ENCODE measurements at places on chromosomes 6 and 20.

DNA sequence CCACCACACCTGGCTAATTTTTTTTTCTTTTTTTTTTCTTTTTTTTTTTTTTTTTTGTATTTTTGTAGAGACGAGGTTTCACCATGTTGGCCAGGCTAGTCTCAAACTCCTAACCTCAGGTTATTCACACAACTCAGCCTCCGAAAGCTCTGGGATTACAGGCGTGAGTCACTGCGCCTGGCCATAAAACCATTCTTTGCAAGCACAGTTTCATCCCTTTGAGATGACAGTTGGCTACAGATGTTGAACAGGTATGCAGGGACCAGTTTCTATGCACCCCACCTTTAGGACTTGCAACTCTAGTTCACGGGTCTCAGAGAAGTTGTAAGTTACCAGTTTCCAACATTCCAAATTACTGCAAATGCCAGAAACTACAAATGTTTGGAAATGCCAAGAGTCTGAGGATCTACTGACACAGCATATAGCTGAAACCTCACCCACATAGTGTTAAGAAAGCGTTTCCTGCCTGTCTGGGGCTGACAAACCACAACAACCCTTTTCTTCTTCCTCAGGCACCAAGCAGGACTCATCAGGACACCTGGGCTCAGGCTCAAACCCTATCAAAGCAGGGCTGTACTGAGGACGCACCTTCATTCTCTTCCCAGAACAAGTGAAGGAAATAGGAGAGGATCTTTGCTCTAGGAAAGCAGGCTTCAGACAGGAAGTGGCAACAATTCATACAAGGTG is 22.9 kb downstream of the ARHGAP18 start:
- DNase-seq: peak; percentile 50

DNA sequence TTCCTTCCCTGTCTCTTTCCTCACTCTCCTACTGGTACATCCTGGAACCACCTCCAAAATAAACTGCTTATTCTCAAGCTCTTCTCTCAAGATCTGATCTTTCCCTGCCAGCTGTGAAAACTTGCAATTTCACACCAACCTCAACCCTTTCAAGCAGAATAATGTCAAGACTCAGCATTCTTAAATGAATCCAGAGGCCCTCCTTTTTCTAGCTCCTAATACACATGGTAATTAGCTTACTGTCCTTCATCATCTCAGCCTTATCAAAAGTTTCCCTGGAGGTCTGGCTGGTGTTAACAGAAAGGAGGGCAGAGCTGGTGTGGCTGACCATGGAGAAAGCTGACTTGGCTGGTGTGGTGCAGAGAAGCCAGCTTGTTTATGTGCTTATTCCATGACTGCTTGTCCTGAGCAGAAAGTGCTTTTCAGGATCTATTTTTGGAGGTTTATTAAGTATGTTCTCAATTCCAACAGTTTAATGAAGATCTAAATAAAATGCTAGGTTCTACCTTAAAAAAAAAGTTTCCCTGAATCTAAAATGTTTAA is 50.5 kb downstream of the CFAP61 start:
- no peak for DNase-seq

DNA sequence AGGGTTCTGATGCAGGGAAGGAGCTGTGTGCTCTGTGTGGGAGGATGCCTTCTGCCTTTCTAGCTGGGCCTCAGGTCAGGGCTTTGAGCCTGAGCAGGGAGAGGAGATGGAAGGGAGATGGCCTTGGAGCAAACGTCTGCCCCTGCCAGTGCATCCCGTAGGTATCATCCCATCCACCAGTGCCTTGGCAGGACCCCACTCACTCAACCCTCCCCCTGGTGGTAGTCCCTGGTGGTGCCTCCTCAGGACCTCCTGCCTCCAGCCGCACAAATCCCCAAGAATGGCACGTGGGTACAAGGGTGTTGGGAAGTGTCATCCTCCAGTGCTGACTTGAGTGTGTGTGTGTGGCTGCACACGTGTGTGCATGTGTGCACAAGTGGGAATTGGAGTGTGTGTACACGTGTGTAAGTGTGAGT is 23.1 kb upstream of the MICB start:
- no peak for DNase-seq

- no peak for DNase-seq
These were observed 25.9 kb downstream of the METTL24 start for GRCh38 chr6:110332281-110332680.

- DNase-seq: no peak
These were observed 136.9 kb downstream of the NKAIN2 start for GRCh38 chr6:123940551-123940950.

DNA sequence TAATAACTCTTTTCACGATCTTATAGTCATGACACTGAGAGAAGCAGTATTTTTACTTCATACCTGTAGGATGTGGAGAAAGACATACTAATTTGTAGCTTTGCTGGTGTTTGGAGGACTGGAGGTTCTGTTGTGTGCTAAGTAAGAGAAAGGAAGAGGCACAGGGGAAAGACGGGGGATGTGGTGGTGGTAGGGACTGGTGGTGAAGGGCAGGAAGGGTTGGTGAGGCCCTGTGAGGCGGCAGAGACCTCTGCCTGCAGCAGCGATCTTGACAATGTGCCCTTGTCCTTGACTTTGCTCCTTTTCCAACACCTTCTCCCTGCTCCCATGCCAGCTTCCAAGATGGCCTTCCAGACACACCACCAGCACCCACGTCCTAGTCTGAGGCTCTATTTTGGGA is 32.6 kb upstream of the MPC1 start:
- DNase-seq: no peak

GRCh38 chr20:19907326-19908056 is 109.7 kb upstream of the NAA20 start:
- DNase-seq: no peak

DNA sequence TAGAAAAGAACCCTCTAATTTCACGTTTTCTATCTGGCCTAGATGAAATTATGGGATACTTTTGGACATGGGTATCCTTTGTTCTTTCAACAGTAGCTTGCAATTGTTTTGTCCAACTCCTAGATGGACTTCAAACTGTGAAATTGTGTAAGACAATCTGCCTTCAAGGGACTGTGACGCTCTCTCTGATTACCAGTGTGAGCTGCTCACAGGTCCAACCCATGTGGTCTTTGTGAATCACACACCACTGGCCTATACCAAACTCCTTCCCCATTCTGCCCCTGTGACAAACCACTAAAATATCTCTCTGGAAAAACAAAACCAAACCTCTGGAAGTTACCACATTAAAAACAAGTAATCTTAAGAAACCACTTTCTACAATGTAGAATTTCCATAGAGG is 59.5 kb downstream of the NINL start:
- DNase-seq: peak; percentile 95

GRCh38 chr6:6533176-6533575 is 55.3 kb upstream of the LY86 start:
- no peak for DNase-seq

DNA sequence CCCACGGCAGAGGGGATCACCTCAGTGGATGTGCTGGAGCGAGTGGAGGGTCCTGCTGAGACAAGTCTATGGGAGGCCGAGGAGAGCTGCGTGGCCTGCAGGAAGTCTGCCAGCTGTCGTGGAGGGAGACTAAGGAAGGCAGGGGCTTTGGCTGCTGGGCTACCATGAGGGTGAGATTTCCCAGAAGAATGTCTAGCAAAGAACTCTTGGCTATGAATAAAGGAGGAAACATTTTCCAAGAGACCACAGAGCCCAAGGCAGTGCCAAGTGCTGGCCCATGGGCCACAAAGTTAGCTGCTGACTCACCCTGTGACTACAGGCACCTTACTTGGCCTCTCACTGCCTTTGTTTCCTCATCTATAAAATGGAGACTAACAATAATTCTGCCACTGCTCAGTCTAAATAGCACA is 73.4 kb downstream of the PRDM1 start:
- peak; percentile 96 for DNase-seq

- peak; percentile 30 for DNase-seq
These were observed 39.9 kb downstream of the SLC52A3 start for GRCh38 chr20:728256-728944.

- DNase-seq: no peak
These were observed 9.1 kb downstream of the CEBPB start for GRCh38 chr20:50199703-50200102.

GRCh38 chr6:9138936-9139335 is 703.6 kb upstream of the SLC35B3 start:
- peak; percentile 9 for DNase-seq

GRCh38 chr6:167833396-167833763 is 6.7 kb downstream of the AFDN start:
- DNase-seq: no peak

DNA sequence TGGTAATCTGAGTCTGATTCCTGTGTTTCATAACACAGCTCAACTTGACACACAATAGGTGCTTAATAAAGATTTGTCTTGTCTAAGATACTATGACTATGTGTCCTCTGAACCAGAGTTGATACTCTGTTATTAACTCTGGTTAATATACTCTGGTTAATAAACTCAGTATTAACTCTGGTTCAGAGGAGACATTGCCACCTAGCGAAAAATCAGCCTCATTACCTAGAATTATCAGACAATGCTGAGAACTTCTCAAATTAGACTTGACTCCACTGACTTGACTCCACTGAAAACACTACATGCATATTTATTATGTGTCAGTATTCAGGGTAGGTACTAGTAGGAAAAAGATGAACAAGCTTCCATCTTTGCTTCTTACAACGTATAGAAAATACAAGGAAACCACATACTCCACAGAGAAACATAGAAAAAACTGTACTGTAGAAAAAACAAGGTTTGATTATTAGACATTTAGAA is 73.9 kb downstream of the AHI1 start:
- DNase-seq: peak; percentile 42

GRCh38 chr20:44384423-44385027 is 29.0 kb downstream of the HNF4A start:
- peak; percentile 51 for DNase-seq

DNA sequence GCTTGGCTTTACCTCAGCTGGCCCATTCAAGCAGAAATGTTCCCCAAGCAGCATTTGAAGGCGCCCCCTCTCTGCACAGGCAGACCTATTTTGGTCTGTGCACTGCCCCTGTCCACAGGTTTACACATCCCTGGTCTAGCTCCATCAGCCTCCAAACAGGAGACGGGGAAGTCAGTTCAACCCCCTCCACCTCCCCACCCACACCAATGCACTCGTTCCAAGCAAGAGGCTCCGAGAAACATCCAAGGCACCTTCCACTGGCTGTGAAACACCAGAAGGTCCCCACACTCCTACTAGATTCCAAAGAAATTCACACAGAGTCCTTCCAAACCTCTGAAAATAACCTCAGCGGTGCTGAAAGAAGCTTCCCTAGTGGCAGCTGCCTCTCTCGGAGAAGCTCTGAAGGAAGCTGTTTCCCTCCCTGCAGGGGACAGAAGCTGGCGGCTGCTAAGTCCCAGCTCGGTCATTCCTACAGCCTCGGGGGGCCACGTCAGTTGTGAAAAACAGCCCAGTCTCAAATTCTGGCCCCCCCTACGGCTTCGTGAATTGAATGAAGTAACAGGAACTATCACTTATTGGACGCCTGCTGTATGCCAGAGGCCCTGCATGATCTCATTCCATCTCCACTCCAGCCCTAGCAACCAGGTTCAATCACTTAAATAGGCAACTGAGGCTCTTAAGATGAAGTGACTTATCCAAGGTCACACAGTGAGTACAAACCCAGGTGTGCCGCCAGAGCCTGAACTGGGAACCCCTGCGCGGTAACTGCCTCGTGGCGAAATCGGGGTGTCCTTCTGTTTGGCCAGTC is 815 bp downstream of the SPATA2 start:
- no peak for DNase-seq

DNA sequence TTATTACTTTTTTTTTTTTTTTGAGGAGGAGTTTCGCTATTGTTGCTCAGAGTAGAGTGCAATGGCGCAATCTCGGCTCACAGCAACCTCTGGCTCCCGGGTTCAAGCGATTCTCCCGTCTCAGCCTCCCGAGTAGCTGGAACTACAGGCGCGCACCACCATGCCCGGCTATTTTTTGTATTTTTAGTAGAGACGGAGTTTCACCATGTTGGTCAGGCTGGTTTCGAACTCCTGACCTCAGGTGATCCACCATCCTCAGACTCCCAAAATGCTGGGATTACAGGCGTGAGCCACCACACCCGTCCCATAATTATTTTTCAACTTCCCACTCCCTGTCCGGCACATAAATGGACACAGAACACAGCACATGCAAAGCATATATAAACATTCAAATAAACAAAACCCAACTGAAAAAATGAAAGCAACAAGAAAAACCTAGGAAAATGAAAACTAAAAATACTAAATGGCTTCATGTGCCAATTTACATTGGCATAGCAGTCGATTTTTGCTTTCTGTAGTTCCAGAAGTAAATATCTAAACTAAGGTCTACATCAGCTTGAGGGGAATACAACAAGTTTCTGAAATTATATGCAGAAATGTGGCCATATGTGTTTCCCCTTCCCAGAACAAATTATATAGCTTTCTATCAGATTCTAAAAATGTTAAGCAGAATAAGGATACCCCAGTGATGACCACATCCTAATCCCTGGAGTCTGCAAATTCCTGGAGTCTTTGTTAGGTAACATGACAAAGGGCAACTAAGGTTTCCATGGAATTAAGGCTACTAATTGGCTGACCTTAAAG is 113.9 kb downstream of the HFE start:
- no peak for DNase-seq

GRCh38 chr20:12644461-12644860 is 364.3 kb upstream of the SPTLC3 start:
- DNase-seq: no peak

DNA sequence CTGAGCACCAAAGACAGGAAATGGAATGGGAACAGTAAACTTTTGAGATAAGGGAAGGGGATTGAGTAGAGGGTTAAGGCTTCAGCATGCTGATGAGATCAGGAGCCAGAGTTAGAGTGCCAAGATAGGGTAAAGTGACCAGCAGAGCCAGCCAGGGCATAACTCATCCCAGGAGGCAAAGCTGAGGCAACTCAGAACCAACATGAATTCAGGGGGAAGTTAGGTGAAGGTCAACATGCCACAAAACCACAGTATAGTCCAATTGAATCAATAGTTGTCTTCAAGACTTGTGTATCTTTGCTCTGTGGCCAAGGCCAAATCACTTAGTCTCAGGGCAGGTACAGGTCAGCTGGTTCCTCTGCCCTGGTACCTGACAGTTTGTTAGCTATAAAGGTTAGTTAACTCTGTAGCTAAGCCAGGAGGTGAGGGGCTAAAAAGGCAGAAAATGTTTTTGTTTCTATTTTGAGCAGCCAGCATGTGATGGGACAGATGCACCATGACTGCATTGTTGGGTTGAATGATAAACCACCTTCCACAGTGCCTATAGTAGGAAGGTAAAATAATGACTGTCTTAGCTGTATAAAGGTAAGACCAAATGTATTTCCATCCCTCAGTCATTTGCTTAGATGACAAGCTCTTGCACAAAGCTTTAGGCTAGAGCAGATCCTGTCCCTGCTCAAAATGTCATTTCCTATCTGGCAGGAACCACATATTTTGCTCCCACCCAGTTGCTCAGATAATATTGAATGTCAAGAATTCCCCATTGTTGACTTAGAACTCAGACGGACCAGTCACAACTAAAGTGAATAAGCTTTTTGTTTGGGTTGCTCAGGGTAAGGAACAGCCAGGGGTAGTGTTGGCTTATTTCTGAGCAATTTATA is 15.8 kb downstream of the RNF8 start:
- no peak for DNase-seq

- DNase-seq: no peak
These were observed 77.8 kb downstream of the BACH2 start for GRCh38 chr6:90218959-90219208.
